Activated T-cell treated with anti-CD3 and anti-CD28 coated beads for 24 hours (primary cell): ENCODE measurements at places on chromosomes 2 and 18.

- no peak for DNase-seq
These were observed 117.6 kb upstream of the RASGRP3 start for GRCh38 chr2:33358878-33359277.

DNA sequence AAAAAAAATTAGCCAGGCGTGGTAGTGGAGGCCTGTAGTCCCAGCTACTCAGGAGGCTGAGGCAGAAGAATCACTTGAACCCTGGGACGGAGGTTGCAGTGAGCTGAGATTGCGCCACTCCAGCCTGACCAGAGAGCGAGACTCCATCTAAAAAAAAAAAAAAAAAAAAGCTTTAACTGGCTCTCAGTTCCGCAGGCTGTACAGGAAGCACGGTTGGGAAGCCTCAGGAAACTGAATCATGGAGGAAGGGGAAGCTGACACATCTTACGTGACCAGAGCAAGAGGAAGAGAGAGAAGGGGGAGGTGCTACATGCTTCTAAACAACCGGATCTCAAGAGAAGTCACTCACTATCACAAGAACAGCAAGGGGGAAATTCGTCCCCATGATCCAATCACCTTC is 505.6 kb upstream of the SLC8A1 start:
- no peak for DNase-seq

DNA sequence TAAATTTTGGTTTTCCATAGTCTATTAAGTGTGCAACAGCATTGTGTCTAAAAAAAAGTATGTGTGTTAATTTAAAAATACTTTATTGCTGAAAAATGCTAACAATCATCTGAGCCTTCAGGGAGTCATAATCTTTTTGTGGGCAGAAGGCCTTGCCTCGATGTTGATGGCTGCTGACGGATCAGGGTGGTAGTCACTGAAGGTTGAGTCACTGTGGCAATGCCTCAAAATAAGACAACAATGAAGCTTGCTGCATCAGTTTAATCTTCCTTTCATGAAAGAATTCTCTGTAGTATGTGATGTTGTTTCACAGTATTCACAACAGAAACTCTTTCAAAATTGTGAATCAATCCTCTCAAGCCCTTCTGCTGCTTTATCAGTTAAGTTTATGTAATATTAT is 31.3 kb downstream of the HDHD2 start:
- no peak for DNase-seq

GRCh38 chr2:26649322-26649721 is 8.2 kb upstream of the CIB4 start:
- DNase-seq, result no peak

GRCh38 chr18:8468191-8468590 is 141.0 kb upstream of the RAB12 start:
- DNase-seq, result no peak
